Esophagus mucosa (tissue), 1 donor: ENCODE measurements at places on chromosomes 2 and 18.

DNA sequence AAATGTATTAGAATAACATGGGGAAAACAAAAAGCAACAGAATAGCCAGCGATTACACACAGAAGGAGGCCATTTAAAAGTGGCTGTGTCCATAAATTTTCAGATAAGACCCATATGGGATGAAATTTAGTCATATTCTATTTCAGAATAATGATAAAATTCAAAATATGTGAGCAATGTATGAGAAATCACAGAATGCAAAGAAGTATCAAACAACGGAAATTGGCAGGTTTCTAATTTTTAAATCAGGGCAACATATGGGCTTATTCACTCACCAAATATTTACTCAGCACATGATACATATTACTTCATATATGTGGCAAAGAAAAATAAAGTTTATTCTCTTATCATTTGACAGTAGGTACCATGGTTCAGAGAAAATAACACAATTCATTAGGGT lies 208.5 kb downstream of the GRB14 start:
- ATAC-seq, result no peak

DNA sequence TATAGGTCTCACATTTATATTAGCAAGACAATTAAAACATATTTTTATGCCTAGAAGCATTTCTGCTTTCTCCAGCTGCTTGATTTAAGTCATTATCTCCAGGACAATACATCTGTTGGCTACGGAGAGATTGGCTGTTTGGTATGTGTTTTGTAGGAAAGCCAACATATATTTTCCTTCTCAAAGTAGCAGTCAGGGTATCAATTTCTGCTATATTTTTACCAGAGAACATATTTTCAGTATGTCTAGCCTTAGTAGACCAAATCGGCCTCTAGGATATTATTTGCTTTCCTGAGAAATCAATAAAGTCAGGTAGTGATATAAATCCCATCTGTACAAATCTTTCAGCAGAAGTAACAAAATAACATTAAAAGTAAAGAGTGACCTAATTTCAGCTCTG lies 150.0 kb upstream of the COL3A1 start:
- no peak for ATAC-seq

GRCh38 chr2:122112216-122113005 lies 357.0 kb downstream of the TSN start:
- no peak for ATAC-seq

- ATAC-seq, result no peak
Observed at GRCh38 chr18:46035696-46036680, 36.1 kb downstream of the PSTPIP2 start.
